ENCODE measurements at places on chromosomes 16 and 17.

- no peak for DNase-seq
Measured at GRCh38 chr16:55710466-55710865, 54.7 kb downstream of the SLC6A2 start.

GRCh38 chr17:42804918-42805367 is 6.3 kb downstream of the CNTD1 start:
- DNase-seq: no peak

- DNase-seq: no peak
Measured at GRCh38 chr16:63239065-63239570, 1202.9 kb upstream of the CDH8 start.

- DNase-seq: no peak
Measured at GRCh38 chr17:64102627-64103390, 27.1 kb downstream of the ERN1 start.
